ENCODE measurements at places on chromosomes 11 and 22.

DNA sequence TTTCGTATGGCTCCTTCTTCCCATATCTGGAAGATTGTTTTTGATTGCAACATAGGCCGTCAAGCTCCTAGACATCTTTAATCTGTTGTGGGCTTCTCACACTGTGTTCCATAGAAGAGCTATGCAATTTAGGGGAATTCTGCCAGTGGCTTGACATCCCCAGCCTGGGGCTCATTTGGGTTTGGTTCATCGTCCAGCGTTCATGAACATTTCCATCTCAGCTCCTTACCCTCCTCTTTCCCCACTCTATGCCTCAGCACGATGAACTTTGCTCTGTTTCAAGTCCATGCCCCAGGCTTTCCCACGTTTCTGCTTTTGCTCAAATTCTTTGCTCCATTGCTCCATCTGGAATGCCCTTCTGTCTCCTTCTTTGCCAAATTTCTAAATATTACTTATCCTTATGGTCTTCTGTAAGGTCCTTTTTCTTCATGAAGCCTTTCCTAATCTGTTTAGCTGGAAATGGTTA is 26.1 kb upstream of the CLMP start:
- no peak for DNase-seq

- DNase-seq, result no peak
Observed at GRCh38 chr22:17732251-17732854, 41.9 kb downstream of the BID start.

DNA sequence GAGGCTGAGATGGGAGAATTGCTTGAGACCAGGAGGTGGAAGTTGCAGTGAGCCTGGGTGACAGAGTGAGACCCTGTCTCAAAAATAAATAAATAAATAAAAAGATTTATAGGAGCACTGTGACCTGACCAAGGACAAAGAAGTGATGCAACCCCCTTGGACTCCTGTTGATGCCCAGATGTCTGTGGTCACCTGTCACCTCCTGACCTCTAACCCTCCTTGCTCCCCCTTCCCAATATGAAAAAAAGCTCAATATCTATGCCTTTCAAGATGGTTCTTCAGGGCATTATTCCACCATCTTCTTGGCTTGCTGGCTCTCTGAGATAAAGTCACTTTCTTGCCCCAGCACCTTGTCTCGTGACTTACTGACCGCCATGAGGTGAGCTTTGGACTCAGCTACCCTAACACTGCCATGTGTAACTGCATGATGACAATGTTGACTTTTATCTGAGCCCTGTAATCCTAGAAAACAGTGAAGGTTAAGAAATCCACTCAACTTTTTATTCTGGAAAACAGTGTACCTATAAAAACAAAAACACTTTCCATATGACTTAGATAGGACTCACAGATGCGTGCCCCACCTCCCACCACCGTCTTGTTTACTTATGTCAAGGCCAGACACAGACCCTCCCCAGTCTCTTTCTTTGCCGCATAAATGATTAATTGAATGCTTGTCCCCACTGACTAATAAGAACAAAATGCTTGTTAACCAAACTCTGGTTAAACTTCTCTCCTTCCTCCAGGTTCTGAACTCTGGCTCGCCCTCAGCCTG is 360.5 kb downstream of the BUD13 start:
- no peak for DNase-seq

- no peak for DNase-seq
Observed at GRCh38 chr11:12234221-12234620, 123.8 kb downstream of the MICAL2 start.

DNA sequence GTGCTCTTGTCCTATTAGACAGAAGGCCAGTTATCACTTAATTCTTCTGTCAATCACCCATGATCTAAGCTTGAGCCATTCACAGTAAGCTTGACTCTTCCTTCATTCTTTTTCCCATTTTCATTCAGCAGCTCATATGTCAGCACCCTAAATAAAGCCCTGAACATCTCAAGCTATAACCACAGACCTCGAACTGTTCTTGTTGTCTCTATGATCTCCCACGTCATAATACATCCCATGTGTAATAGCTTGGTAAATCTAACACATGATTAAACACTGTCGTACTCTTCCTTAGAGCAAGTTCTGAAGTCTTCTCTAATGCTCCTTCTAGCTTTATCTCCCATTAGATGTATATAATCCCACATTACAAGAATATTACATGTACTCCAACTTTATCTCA is 14.4 kb downstream of the MUC15 start:
- DNase-seq, result no peak

DNA sequence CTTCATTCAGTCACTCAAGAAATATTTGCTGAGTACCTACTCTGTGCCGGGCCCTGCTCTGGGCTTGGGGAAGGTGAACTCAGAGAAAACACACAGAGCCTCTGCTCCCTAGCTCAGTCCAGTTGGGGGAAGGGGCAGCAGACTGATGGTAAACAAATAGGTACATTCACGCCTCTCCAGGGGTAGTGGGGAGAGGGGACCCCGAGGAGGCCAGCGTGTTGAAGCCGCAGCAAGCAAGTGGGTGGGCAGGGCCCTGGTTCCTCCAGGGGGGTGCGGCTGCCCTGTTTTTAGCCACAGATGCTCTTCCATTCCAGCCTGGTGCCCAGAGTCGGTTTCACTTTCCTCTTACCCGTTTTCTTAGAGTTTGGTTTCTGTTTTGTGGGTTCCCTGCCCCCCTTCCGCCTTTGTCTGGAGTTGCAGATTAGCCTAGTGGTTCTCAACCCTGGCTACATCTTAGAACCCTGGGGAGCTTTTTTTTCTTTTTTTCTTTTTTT is 8.7 kb downstream of the DRAP1 start:
- DNase-seq, result peak; percentile 56

GRCh38 chr11:14547440-14547839 is 27.3 kb upstream of the PSMA1 start:
- no peak for DNase-seq

DNA sequence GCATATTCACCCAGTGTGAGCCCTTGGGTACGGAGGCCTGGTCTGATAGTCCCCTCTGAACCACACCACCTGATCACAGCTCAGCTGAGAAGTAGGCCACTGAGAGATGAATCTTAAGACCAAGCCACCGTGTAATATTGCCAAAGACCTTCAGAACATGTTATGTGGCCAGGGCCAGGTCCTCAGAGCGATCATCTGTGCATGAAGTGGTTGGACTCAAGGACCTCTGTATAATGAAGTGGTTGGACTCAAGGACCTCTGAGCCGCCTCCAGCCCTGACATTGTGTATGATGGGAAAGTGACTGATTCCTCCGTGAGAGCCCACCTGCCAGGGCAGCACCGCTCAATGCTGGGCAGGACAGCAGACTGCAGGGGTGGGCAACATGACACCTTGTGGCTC is 70.2 kb downstream of the TP53I11 start:
- DNase-seq, result no peak

DNA sequence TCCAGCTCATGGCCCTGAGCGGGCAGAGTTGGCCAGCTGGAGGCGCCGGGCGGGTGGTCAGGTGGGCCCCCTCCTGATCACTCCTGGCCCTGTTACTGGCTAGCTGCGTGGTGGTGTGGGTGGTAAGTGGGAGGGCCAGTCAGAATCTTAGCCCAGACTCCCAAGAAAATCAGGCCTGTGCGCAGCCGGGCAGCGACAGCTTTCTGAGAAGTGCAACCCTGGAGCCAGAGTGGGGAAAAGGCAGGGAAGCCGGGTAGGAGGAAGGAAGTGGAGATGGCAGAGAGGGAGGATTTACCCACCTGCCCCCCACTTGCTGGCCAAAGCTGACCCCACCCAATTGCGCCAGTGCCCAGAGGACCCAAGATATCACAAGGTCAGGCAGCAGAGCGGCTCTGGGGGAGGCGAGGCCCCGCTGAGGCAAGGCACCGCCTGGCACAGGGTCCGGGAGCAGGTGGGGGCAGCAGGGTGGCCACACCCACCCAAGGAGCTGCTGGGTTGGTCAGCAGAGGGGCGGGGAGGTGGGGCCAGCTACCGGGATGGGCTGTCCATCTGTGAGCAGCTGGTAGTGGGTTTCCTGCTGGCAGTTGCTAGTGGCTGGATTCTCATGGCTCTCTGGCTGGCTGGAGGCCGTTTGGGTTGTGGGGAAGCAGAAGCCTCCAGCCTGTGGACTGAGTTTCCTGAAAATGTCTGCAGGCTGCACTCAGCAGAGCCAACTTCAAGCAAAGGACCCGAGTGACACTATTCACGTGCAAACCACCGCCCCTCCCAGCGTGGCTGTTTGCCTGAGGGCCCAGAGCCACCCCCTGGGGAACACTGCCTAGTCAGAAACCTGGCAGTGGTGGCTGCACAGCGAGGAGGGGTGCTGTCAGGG is 196.4 kb downstream of the IGLL1 start:
- DNase-seq, result no peak

GRCh38 chr11:72209101-72209500 is 7.5 kb upstream of the FOLR2 start:
- DNase-seq, result no peak

GRCh38 chr11:17766073-17766359 is 31.4 kb downstream of the KCNC1 start:
- DNase-seq, result no peak

- DNase-seq, result no peak
Observed at GRCh38 chr11:65816696-65817095, 17.1 kb upstream of the SNX32 start.

DNA sequence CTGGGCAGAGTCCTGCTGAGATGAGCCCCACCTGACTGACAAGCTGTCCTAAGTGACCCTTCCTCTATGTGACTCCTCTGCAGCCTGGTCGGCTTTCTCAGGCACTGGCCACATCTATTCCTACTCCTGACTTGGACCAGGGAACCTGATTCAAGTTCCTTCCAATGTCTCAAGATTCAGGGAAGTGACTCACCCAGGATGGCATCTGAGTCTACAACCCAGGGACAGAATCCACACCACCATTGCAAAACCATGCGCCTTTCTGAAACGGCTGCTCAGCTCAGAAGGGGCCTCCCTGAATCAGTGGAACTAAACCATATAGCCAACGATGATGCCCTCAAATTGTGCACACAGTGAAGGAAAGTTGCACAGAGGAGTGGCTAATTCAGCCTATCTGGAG is 63.9 kb upstream of the CSNK2A3 start:
- DNase-seq, result no peak

DNA sequence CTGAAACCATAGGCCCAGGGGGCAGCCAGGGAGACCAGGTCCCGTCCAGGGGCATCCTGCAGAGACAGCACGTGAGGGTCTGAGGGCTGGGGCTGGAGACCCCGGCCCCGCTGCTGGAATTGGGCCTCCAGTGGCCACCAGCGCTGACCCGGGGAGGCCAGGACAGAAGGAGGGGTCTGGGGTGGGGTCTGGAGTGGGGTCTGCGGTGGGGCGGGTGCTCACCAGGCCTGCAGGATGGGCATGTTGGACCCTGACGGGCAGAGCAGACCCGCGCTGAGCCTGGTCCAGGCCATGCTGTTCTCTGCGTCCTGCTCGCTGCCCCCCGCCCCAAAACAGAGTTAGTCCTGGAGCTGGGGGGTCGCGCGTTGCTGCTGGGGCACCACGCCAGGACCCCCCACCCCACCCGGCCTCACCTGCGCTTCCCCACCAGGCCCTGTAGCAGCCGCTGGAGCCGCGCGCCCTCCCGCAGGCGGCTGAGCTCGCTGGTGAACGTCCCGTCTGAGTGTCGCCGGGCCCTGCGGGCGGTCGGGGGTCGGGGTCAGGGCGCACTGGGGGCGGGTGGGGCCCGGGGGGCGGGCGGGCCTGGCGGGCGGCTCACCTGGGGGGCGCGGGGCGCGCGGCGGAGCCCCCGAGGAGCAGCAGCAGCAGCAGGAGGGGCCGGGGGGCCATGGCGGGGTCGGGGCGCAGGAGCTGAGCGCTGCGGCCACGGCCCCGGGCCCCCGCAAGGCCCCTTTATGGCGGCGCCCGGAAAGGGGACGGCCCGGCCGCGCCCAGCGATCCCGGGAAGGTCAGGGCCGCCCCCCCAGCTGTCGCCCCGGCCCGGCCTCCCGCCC is at the start of gene SCT:
SCT (minus strand) TSS at position 707 of the 833 bp plus-strand sequence; CDS start at position 669, 38 bp downstream.
- DNase-seq, result no peak

DNA sequence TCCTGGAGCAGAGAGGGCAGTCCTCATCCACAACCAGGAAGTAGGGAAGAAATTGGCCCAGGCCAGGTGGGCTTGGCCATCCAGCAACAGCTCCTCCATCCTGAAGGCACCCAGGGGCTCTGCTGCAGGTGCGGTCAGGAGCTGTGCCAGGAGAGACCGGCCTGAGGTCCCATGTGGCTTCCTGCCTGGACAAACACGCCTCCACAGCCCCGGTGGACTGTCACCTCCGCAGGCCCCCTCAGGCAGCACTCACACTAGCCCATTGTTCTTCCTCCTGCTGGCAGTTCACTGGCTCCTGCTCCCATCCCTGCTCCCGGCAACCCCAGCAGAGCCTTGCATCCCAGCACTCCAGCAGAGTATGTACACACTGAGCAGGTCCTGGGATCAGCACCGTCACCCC is 16.0 kb upstream of the POU2AF1 start:
- no peak for DNase-seq

DNA sequence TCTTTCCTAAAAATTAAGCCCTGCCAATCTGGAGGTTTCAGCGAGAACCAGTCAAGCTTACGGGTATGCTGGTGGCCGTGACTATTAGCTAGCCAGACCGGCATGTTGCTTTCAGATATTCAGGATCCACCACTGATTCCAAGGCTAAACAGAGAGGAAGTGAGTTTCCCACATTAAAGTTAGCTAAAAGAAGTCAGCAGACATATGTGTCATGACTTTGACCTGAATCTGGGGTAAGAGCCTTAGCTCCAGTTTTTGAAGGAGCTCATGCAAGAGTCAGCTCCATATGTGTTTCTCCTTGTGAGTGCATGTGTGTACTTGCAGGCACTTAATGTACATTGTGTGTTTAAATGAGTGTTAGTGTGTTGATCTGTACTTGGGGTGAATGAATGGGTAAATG is 1.4 kb downstream of the ZFPL1 start:
- no peak for DNase-seq

DNA sequence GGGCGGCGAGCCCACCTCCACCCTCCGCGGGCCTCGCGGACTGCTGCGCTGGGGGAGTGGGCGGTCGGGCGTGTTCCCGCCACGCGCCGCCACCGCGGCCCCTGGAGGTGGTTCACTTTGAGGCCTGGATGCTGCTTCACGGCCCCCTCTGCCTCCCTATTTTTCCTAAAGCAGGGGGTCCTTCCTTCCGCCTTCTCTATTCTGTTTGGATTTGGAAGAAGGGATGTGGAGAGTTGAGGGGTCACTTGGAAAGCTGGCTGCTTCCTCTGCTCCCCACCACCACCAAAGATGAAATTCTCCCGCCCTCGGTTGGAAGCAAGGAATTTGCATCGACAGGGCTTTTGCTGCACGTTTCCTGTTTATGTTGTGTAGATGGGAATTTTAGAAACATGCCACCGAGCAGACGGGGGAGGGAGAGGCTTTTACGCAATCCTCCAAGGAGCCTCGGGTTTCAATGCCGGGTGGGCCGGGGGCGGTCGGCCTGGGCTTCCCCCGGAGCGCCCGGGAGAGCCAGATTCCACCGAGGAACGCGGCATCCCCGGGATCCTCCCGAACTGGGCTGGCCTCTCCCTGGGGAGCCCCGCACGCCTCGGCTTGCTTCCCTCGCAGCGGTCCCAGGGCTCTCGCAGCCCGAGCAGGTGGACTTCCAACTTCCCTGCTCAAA is 403 bp upstream of the SBF2 start:
- DNase-seq, result no peak
